ENCODE measurements at places on chromosomes 6 and 20.

- no peak for DNase-seq
Observed at GRCh38 chr6:101208152-101208551, 185.4 kb upstream of the GRIK2 start.

GRCh38 chr6:14871221-14871620 is 374.6 kb upstream of the JARID2 start:
- no peak for DNase-seq

- no peak for DNase-seq
Observed at GRCh38 chr6:47254906-47255305, 54.8 kb downstream of the TNFRSF21 start.

- no peak for DNase-seq
Observed at GRCh38 chr20:20241976-20242375, 125.9 kb upstream of the INSM1 start.

DNA sequence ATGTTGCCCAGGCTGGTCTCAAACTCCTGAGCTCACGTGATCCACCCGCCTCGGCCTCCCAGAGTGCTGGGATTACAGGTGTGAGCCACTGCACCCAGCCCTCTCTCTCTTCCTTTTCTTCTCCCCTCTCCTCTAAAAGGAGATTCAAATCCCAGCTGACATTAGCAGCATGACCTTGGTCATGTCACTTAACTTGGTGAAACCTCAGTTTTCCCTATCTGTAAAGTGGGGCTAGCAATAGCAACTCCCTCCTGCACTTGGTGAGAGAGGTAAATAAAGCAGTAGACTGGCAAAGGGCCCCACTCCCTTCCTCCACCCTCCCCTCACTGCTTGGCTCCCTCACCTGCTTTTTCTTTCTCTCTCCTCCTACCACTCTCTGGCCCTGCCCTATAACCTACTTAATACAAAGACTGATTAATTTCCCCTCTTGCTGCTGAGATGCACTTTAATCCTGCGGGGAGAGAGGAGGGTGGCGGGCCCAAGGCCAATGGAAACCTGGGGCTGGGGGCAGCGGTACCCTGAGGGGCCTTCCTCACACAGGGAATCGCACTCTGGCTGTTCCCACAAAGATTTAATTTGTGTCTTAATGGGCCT is 54.2 kb upstream of the ZFAND3 start:
- no peak for DNase-seq

- DNase-seq = no peak
Observed at GRCh38 chr6:132390017-132390416, 11.3 kb downstream of the MOXD1 start.

All from inflammatory macrophage (primary cell).